ENCODE measurements at places on chromosomes 12 and 14. TPM values are rescaled to one million over a fixed set of nuclear protein-coding genes. Genes with fewer than 3 reads are reported as not detected.
A peak's percentile ranks its signal among the peaks of the same experiment; 100 is the strongest.

The STAC3 gene
- 10.6 TPM for total RNA-seq

The SMIM41 gene
- not detected for total RNA-seq

The ADAM21 gene
- 0.11 TPM for total RNA-seq

GRCh38 chr14:56247495-56248200, 129.4 kb downstream of the PELI2 start:
- H3K4me3 ChIP-seq: no peak overlapping the region
- no peak overlapping the region for H3K27ac ChIP-seq
- no peaks in the 10 kb centered on the region for H3K36me3 ChIP-seq
- H3K4me1 ChIP-seq: no peaks in the 10 kb centered on the region
- DNase-seq: no peak

DNA sequence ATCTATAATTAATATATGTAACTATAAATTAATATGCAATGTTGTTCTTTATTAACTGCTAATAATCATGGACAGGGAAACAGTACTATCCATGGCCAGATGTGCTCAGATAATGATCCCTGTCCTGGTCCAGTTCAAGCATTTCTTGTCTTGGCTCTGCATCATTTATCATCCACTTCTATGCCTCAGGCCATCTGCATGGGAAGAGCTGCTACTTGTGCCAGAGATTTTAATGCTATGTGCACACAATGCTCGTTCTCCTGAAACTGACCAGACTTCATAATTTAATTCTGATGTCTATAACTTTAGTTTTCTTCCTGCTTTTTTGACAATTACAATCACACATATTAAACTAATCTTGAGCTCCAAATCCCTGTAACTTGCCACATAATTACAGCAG, 11.2 kb upstream of the TMX1 start:
- no peaks in the 10 kb centered on the region for H3K27me3 ChIP-seq
- no peak for DNase-seq
- H3K4me1 ChIP-seq: peaks cover 6% of the 10 kb centered on the region
- H3K27ac ChIP-seq: no peak overlapping the region

DNA sequence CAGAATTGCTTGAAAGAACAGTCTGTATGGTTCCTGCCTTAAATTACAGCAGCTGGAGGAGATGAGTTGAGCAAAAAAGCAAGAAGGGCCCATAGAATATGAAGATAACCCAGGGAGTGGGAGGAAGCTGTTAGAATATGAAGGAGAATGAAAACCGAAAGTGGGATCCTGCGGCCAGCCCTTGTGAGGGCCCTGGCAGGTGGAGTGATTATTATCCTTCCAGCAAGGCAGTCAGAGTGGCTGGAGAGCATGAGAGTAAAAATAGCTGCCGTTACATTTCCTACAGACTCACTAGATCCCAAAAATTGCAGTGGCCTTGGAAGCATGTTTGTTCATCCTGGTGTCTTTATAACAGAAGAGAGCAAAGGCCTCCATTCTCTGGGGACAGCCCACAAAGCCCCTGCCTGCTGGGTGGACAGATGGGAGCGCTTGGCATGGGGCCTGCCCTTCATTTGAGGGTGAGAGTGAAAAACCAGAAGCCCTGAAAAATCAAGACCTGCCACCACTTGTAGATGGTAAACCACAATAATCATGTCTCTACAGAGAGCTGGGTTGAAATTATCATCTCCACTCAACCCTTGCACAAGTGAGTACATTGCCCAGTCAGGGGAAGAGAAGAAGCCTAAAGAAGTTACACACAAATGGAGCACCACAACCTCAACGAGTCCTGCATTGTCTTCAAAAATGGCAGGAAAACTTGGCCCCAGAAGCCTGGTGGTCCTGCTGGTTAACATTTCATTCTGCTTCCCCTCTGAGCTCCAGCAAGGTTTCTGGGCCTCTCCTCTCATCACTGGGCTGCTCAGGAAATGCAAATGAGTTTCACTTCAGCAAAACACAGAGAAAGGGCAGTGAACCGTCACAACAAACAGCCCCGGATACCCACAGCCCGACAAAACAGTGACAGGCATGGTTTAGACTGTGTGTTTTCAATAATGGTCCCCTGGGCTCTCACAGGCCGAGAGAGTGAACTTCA, 20.5 kb downstream of the ZDHHC22 start:
- no peak overlapping the region for H3K27ac ChIP-seq
- H3K27me3 ChIP-seq: peaks cover 25% of the 10 kb centered on the region
- H3K4me1 ChIP-seq: peaks cover 14% of the 10 kb centered on the region
- H3K36me3 ChIP-seq: peaks cover 4% of the 10 kb centered on the region
- no peak for DNase-seq
- H3K4me3 ChIP-seq: no peak overlapping the region

DNA sequence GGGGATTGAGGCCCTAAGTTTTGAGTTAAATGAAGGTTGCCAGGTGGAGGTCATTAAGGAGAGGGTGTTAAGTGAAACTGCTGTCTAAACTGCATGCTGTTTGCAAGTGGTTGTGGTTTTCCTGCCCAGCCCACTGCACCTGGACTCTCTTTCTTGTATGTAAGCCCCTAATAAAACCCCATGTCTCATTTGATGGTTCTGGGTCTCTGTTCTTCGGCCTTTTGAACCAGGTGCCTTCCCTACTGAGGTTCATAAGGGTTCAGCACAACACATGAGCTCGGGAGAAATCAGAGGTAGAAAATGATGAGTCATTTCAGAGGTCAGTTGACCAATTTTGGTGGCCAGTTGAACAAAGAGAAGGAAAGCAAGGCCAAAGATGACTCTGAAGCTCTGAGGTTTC, 382.5 kb downstream of the RPS29 start:
- H3K4me1 ChIP-seq: peaks cover 31% of the 10 kb centered on the region
- H3K27ac ChIP-seq: no peak overlapping the region
- peaks cover 4% of the 10 kb centered on the region for H3K27me3 ChIP-seq
- H3K4me3 ChIP-seq: no peak overlapping the region

DNA sequence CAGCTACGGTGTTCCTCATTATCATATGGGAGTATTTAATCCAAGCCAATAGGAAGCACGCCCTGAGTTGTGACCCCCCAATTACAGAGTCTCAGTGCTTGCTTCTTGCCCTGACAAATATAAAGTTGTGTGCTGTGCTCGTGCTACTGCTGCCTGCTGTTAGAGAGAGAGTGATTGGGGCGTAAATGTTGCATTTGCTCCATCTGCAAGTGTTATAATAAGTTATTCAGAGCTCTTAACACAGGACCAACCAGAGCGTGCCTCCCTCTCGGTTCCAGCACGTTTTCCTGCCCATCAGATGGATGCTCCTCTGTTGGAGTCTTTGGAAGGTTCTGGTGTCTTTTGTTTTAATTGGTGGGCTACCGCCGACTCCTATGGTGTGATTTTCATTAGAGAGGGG, 81.4 kb downstream of the TESC start:
- no peak for DNase-seq
- H3K4me1 ChIP-seq: no peaks in the 10 kb centered on the region
- H3K27ac ChIP-seq: no peak overlapping the region
- H3K4me3 ChIP-seq: no peak overlapping the region

- no peaks in the 10 kb centered on the region for H3K27me3 ChIP-seq
- no peak overlapping the region for H3K4me3 ChIP-seq
- no peak for DNase-seq
Measured at GRCh38 chr12:90945070-90945649, 9.8 kb downstream of the CCER1 start.

- DNase-seq: no peak
- H3K4me1 ChIP-seq: no peaks in the 10 kb centered on the region
Measured at GRCh38 chr12:72173974-72174373, 98.2 kb upstream of the TRHDE start.

- DNase-seq: no peak
- no peak overlapping the region for H3K27ac ChIP-seq
- no peak overlapping the region for H3K4me3 ChIP-seq
- H3K36me3 ChIP-seq: no peaks in the 10 kb centered on the region
Measured at GRCh38 chr14:44341116-44341515, 166.0 kb downstream of the FSCB start.

GRCh38 chr14:69822456-69822855, 25.4 kb upstream of the SLC10A1 start:
- no peaks in the 10 kb centered on the region for H3K36me3 ChIP-seq
- H3K27ac ChIP-seq: no peak overlapping the region
- no peak overlapping the region for H3K4me3 ChIP-seq
- H3K4me1 ChIP-seq: no peaks in the 10 kb centered on the region

The RPGRIP1 gene
- 0.35 TPM for total RNA-seq

DNA sequence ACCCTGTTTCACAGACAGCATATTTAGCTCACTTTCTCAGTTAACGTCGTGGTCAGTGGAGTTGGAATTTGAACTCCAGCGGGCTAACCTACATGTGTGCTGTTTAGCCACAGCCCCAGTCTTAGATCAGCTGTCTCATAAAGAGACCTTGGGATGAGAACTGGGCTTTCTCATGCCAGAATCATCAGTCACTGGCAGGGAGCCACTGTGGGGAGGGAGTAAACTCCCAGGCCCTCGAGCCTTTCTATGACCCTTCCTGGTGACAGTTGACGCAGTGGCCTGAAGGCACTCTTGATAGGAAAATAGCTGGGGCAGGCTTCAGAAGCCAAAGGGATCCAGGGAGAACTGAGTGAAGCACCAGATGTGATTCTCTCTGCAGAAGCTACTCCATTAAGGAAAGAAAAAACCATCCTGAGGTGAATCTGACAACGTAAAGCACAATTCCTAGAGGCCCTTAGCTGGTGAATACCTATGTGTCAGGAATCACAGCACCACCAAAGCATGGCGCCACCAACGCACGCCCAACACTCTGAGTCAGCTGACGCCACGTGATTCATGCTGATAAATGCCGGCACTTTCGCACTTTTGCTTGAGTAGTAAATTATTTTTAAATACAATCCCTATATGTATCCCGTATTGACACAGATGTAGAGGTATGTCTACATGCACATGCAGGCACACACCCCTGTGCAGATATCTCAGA, 279.6 kb upstream of the TMEM132C start:
- H3K4me3 ChIP-seq: no peak overlapping the region
- peaks cover 3% of the 10 kb centered on the region for H3K4me1 ChIP-seq
- no peak overlapping the region for H3K27ac ChIP-seq
- H3K36me3 ChIP-seq: no peaks in the 10 kb centered on the region

GRCh38 chr12:45969084-45969483, 21.3 kb downstream of the SCAF11 start:
- peaks cover 19% of the 10 kb centered on the region for H3K36me3 ChIP-seq
- DNase-seq: no peak
- H3K27ac ChIP-seq: peak overlapping the region; percentile 81
- no peak overlapping the region for H3K4me3 ChIP-seq
- no peaks in the 10 kb centered on the region for H3K27me3 ChIP-seq
- peaks cover 41% of the 10 kb centered on the region for H3K4me1 ChIP-seq

DNA sequence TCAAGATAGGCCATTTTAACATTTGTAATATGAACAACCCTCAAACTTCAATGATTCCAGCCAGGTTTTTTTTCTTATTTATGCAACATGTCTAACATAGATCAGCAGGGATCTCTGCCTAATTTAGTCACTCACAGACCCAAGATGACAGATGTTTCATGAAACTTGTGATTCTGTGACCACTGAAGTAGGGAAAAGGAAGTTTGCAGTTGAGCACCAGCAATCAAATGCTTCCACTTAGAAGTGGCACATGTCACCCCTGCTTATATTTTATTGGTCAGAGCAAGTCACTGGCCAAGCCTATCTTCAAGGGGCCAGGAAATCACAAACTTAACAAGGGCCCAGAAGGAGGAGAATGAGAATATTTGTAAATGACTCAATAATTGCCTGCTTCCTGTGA, 150.6 kb downstream of the BCAT1 start:
- DNase-seq: no peak
- H3K36me3 ChIP-seq: no peaks in the 10 kb centered on the region
- H3K27ac ChIP-seq: no peak overlapping the region
